OCI-LY7 (cell line): ENCODE measurements at places on chromosomes 5 and 9.

DNA sequence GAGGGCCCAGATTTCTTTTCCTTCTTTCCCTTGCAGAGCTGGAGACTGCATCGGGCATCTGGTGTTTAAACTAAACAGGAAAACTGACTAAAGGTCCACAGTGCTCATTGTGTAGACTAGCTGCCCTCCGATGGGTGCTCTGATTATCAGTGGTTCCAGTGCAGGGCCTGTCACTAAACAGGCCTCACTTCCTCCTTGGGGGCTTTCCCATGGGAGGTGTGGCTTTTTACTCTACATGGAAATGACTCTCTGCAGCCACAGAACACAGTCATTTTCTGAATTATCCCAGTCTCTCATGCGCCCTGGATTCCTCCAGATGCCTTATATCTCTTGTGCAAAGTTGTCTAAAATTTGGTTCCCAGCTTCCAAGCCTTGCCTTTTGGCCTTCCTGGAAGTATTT is 199.2 kb downstream of the TRIO start:
- DNase-seq: peak; percentile 10

DNA sequence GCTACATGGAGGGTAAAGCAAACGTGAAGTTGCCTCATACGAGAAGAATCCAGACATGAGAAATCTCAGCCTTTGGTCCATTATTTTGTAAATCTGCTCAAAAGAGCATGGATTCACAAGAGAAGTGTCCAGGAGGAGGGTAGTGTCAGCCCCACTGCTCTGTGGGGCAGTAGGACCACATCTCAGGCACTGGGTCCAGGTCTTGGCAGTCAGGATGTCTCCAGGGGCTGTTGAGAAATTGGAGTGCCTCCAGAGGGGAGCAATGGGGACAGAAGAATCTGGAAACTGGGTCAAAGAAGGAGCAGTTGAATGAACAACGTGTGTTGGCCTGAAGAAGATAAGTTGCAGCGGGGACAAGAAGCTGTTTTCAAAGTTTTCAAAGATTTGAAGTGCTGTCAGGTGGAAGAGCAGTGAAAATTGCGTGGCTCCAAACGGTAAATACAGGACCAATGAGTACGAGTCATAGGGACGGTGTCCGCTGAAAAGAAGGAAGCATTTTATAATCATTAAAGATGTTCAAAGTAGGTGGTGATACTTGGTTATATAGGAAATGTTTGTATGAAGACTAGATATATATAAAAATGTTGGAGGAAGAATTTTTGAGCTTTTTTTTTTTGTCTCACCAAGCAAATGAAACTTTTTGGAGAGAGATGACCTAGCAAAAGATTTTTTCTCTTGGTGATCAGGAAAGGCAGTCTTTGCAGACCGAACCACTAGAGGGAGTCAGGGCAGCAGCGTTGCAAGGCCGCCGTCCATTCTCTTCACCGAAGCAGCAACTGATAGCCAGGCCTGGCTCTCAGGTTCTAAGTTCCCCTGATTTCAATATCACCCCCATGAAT is 57.1 kb upstream of the ZBED3 start:
- DNase-seq: peak; percentile 66

DNA sequence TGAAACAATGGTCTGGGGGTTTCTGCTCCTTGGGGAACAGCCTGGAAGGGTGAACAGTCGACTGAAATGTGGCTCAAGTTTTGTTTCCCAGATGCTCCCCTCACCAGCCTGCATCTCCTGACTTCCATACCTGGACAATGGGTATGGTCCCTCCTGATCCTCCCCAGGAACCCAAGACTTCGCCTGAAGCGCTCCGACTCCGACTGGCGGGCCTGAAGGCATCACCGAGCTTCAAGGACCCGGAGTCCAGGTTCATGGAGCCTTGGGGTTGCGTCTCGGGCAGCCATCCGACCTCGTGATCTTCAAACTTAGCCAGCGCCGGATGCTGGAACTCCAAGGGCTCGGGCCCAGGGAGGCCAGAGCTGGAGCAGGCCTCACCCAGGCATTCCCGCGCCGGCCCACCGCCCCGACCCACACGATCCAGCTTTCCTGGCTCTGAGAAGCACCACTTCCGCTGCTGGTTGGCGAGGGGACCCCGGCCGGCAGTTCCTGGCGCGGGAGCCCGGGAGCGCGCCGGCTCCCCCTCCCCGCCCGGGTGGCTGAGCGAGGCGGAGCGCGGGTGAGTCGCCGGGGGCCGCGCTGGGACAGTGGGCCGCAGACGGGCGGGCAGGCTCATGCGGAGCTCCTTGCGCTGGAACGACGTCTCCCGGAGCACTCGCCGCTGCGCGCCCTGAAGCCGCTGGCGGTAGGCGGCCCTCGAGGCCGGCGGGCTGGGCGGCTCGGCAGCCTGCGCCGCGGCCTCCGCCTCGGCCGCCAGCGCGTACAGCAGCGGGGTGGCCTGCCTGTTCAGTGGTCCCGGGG is 5.2 kb downstream of the SHROOM1 start:
- no peak for DNase-seq

- no peak for DNase-seq
These were observed 20.1 kb downstream of the SREK1 start for GRCh38 chr5:66164044-66164790.
